ENCODE measurements at places on chromosomes 1 and 21. TPM values are rescaled to one million over a fixed set of nuclear protein-coding genes. Genes with fewer than 3 reads are reported as not detected.

ANKRD45 gene
- 1.5 TPM for total RNA-seq

MNDA gene
- total RNA-seq: not detected

TNFRSF18 gene
- 0.69 TPM for total RNA-seq

OR2G3 gene
- total RNA-seq: not detected

LCE2B gene
- not detected for total RNA-seq

FMOD gene
- total RNA-seq: 3.9 TPM

FCN3 gene
- total RNA-seq: not detected

GRIK3 gene
- 13.4 TPM for total RNA-seq

RSPH1 gene
- total RNA-seq: 2.2 TPM

SCMH1 gene
- total RNA-seq: 18.3 TPM

MYBPH gene
- total RNA-seq: not detected

CDA gene
- total RNA-seq: 1.3 TPM

WNT3A gene
- total RNA-seq: 0.47 TPM

TRIM63 gene
- not detected for total RNA-seq

ACKR1 gene
- total RNA-seq: not detected

PADI2 gene
- 2.0 TPM for total RNA-seq

CD48 gene
- 1.1 TPM for total RNA-seq

DYNLT5 gene
- 1.7 TPM for total RNA-seq

ANGPTL3 gene
- not detected for total RNA-seq

HNRNPCL2 gene
- not detected for total RNA-seq

GUK1 gene
- total RNA-seq: 113 TPM

RAB42 gene
- 2.1 TPM for total RNA-seq

C1QA gene
- not detected for total RNA-seq

CCNL2 gene
- total RNA-seq: 155 TPM

LSS gene
- 85.2 TPM for total RNA-seq

TEX38 gene
- total RNA-seq: 0.55 TPM

C21orf91 gene
- total RNA-seq: 32.3 TPM

KCNH1 gene
- 3.5 TPM for total RNA-seq

GNAT2 gene
- not detected for total RNA-seq

ACTN2 gene
- 0.79 TPM for total RNA-seq

SIPA1L2 gene
- 39.2 TPM for total RNA-seq

USH2A gene
- total RNA-seq: 3.1 TPM

GBP1 gene
- total RNA-seq: not detected

IL12RB2 gene
- 0.14 TPM for total RNA-seq

OR2L13 gene
- total RNA-seq: not detected

DNALI1 gene
- 26.7 TPM for total RNA-seq
